ENCODE measurements at places on chromosomes 3 and 15.

DNA sequence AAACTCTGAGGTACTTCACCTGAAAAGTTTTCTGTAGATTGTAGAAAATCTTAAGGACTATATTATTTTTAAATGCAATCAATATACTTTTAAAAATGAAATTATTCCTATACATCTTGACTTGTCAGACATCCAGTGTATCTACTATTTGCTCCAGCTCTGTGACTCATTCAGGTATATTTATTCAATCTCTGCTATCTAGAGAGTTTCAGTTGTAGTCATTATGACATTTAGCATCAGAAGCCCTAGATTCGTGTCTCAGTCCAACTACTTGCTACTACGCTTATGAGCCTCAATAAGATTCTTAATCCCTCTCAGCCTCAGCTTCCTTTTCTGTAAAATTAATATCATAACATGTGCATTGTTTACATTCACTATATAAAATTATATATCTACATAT is 22.3 kb upstream of the EIF1B start:
- no peak for DNase-seq

DNA sequence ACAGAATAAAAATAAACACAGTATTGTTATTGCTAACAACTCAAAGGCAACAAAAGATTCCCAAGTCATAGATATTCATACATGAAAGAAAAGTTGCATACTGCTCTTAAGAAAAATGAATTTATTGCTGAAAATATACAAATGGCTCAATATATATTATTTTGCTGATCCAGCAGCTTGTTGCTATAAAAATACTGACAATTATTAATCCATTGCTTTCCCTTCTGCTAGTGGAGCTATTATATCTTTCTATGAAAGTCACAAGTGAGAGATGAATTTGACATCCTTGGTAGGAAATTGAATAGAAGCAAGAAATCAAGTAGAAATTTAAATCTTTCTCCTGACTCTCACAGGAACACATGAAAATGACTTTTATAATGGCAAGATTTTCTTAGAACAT is 179.2 kb upstream of the MBNL1 start:
- DNase-seq, result no peak

GRCh38 chr3:149058602-149059001 is 27.7 kb downstream of the HLTF start:
- no peak for DNase-seq

- DNase-seq, result no peak
These were observed 13.0 kb upstream of the ATP1B3 start for GRCh38 chr3:141863491-141863890.

DNA sequence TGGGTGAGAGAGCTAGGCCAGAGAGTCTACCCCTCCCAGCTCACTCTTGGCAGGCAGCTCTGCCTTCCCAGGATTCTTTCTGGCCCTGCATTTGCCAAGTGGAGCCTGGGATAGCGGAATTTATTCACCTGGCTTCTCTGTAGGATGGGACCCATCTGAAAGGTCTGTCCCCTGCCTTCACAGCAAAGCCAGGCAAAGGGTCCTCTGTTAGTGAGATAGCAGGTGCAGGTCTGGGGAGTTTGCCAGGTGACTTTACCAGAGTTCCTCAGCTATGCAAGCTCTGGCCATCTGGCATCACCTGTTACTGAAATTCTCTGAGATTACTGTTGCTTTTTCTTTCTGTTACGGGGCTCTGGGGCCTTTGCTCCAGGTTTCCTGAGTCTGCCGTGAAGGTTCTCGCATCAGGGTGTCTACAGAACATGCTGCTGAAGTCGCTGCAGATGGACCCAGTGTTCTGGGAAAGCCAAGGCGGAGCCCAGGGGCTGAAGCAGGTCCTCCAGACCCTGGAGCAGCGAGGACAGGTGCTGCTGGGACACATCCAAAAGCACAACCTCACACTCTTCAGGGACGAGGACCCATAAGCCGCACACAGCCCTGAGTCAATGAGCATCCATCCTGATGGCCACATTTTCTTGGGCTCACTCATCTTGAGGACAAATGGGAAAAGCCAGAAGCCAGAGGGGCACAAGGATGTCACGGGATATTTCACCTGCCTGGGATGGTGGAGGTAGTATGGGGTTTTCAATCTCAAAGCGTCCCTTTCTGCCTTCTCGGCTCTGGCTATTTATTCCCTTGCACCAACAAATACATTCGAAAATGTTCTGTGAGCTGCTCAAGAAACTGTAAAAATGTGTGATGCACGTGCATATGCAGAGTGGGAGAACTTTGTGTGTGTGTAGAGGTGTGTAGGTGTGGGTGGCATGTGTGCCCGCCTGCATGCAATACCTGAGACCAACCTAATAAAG is 49.8 kb downstream of the POMGNT2 start:
- DNase-seq, result no peak

DNA sequence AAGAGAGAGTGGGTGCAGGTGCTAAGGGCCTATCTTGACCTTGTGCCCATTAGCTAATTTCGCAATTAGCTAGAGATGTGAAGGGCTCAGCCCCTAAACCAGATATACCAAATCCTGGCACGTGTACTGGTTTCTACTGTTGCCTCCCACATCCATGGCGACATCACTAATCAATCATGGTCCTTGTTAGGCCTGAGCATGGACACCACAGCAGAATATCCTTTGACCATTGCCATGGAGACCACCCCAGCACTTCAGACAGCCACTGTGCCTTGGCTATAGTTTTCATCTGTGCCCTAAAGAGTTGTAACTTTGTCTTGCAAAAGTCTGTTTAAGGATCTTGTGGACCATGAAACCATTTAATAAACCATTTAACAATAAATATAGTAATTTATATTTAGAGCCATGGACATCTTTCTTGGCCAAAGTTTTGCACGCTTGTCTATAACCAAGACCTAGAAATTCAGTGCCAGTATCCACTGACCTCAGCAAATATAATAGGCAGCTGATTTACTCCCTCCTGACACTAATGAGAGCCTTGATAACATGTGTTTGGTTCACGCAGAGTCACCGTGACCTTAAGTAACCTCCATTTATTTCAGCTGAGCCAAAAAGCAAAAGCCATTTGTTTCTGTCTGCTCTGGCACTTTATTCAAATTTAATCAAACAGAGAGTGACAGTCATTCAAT is 43.4 kb downstream of the COLQ start:
- DNase-seq, result no peak

- no peak for DNase-seq
These were observed 1.5 kb upstream of the TM4SF19 start for GRCh38 chr3:196339493-196340254.

Data from activated T-cell treated with anti-CD3 and anti-CD28 coated beads for 24 hours (primary cell).